AG20443 (cell line): ENCODE measurements at places on chromosomes 2 and 18.

GRCh38 chr18:56836173-56836572, 185.0 kb downstream of the WDR7 start:
- DNase-seq = no peak

DNA sequence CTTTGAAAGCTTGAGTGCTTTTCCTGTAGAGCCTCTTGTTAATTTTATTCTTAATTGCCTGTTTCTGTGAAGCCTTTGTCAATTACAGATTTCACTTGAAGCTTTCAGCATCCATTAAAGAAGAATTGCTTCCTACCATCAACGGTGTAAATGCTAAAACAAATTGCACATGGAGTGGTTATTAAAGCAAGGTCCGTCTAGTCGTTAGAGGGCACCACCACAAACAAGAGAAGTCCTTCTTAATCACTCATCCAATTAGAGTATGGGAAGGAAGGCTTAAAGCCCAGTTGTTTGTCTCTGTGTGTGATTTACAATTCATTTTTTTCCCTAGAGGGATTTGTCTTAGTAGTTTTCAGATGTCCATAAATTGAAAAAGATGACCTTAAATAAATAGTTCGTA, 1.6 kb downstream of the KCNJ3 start:
- no peak for DNase-seq

DNA sequence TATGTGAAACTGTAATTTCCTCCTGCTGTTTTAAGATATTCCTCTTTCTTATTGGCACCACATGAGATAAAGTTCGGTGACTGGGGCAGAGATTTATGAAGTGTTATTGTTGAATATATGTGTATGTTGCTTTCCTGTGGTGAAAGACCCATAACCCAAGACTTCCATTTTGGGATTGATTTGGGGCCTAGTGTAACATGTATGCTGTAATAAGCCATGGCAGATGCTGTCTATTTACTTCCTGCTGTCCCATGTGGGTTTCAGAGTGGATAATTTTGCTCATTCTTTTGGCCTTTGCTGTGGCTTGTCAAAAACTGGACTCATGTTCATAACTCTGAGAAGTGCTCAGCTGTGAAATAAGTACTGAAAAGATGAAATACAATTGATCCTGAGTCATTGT, 10.8 kb upstream of the MYO1B start:
- no peak for DNase-seq

DNA sequence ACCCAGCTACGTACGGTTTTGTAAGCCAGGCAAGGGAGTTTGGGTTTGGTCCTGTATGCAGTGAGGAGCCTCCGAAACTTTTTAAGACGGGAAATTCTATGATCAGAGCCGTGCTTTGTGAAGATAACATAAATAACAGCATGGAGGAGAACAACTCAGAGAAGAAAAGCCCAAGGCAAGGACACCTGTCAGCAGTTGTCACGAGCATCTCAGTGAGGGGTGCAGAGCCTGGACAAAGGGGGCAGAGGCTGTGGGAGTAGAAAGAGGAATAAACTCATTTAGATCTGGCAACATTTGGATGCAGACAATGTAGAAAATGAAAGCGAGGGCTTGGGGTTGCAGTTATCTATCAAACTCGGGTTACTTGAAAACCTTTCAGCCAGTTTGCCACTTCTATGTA, 64.5 kb downstream of the CAVIN2 start:
- DNase-seq = no peak

DNA sequence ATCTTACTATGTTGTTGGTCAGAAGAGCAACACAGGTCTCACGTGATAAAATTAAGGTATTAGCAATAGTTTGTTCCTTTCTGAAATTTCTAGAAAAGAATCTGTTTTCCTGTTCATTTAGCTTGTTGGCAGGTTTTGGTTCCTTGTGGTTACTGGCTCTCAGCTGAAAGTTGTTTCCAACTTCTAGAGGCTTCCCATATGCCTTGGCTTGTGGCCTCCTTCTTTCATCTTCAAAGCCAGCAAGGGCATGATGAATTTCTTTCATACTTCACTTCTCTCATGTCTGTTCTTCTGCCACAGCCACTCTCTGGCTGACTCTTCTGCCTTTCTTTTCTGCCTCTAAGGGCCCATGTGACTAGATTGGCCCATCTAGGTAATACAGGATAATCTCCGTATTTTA, 193.7 kb downstream of the TRIB2 start:
- no peak for DNase-seq

DNA sequence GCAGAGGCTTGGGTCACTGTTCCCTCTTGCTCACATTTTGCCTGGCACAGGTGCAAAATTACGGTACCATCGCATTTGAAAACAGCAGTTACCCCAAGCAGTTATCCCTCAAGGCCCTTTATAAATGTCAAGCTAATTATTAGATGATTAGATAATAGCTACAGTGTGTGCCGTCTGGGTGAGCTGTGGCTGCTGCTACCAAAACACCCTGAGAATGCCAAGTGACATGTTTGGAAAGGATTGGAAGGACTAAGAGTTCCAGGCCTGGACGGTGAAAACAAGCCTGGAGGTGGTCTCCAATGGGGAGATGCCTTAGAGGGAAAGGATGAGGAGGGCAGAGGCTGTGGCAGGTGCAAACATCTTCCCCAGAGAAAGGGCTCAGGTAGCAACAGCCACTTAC, 120.6 kb downstream of the CAPN13 start:
- DNase-seq = no peak
